ENCODE measurements at places on chromosomes 3 and 15.
A peak's percentile ranks its signal among the peaks of the same experiment; 100 is the strongest.

- DNase-seq, result no peak
Observed at GRCh38 chr3:36959821-36960220, 15.0 kb upstream of the TRANK1 start.

DNA sequence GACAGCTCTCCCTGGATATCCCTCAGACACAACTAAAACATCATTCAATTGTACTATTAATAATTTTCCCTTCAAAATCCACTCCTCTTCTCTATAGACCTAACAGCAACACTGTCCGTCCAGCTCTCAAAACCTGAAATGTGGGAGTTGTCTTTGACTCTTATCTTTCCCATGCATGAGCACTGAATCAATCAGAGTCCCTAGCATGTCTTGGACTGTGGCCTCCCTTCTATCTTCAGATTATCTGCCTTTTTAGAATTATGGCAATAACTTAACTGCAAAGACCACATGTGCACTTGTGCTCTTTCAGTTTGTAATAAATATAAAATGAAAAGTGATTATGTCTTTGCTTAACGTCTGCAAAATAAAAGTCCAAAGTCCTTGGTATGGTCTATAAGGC, 107.0 kb downstream of the UBE3A start:
- no peak for DNase-seq

DNA sequence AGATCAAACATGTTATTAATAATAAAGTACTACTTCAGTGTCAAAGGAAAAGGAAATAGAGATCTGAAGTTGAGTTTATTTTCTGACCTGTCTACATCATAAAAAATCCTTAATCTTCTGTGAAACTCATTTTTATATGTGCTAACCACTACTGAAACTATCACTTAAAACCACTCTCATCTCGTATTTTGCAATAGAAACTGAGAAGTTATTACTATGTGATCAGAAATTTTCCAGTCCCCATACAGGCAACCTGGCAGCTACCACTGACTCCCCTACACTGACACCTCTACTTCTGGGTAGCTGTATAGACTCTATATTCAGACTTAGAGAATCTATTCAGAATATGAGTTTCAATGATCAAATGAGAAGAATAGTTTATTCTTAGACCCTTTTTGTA, 8.3 kb downstream of the HDGFL3 start:
- DNase-seq, result no peak

- no peak for DNase-seq
Observed at GRCh38 chr3:185411133-185411532, 48.2 kb downstream of the MAP3K13 start.

DNA sequence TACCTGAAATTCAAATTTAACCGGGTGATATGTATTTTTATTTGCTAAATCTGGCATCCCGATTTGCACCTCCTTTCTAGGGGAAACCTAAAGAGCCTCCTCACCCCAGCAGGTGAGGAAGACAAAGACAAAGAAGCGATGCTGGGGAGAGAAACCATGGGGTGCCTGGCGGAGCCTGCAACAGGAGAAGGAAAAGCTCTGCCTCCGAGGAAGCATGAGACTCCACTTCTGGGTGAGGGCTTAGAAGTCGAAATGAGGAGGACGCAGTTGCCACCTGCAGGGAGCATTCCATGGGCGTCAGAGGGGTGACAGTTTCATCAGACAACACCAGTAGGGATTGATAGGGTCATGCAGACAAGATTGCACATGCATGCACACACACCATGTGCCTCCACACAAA, 30.5 kb upstream of the LYZL4 start:
- no peak for DNase-seq

- DNase-seq, result no peak
Observed at GRCh38 chr15:91050128-91050455, 27.7 kb upstream of the VPS33B start.

DNA sequence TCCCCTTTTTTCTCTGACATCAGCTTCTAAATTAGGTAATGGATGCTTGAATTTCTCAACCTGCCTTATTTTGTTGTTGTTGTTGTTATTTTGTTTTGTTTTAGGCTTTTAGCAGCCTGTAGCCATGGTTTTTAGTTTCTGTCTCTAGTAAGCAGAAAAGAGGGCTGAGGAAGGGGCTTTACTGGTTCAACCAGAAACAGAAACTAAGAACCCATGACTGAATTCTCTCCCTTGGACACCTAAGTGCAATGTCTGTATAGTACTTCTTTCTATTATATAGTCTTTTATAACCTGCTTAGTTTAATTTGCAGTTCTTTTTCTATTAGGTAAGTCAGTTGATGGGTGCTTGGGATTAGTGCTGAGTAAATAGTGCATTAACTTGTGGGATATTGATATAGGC, 129.0 kb downstream of the BBX start:
- no peak for DNase-seq

GRCh38 chr3:107432646-107433045, 55.4 kb downstream of the CCDC54 start:
- no peak for DNase-seq

GRCh38 chr3:128112357-128112968, 11.1 kb downstream of the RUVBL1 start:
- no peak for DNase-seq

DNA sequence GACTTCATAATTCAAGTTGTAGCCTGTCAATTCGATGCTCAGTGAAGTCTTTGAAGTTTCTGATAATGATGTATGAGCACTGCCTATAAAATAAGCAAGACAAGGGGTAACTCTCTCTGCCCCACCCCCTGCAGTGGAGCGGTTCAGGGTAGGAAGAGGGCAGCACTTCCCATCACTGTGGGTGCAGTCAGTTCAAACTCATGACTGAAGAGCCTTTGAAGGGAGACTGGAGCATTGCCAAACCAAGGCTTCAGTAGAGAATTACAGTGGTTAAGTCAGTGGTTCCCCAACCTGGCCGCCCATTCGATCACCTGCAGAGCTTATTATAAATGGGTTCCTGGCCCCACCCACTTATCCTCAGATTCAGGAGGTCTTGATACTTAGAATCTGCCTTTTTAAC, 190.6 kb downstream of the SHQ1 start:
- DNase-seq, result no peak

DNA sequence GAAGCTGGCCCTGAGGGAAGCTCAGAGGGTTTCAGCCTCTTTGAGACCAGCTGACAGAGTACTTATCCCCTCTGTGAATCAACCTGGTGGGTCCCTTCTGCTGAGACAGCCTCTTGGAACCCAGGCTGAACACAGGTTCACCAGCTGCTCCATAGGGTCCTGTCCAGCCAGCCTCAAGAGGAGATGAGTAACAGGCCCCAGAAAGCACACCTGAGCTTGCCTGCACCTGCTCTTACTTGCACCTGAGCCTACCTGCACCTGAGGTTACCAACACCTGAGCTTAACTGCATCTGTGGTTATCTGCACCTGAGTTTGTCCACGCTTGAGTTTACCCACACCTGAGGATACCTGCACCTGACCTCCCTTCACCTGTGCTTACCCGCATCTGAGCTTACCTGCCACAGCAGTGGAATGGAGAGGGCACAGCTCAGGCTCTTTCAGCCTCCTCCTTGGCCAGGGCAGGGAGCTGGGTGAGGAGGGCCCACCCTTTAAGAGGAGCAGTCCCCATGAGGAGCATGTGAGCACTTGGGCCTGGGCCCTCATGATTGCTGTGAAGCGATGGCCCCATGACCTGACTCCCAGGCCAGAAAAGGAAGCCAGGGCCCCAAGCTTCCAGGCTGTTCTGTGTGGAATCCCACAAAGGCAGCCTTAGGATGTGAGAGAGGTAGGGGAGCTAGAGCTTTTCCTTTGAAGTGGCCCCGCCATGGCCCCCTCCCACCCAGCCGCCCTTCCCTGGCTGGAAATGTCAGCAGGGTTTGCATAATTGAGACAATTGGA, at the start of gene TRPM1:
TRPM1 (minus strand) TSS at position 464 of the 777 bp plus-strand sequence. CDS start 20,370 bp downstream, outside the sequence.
- DNase-seq, result no peak

GRCh38 chr3:136932523-136932922, 25.3 kb upstream of the IL20RB start:
- no peak for DNase-seq

- no peak for DNase-seq
Observed at GRCh38 chr3:75262661-75263060, 401.5 kb upstream of the FRG2C start.

- DNase-seq, result no peak
Observed at GRCh38 chr15:73323956-73324355, 44.8 kb downstream of the HCN4 start.

DNA sequence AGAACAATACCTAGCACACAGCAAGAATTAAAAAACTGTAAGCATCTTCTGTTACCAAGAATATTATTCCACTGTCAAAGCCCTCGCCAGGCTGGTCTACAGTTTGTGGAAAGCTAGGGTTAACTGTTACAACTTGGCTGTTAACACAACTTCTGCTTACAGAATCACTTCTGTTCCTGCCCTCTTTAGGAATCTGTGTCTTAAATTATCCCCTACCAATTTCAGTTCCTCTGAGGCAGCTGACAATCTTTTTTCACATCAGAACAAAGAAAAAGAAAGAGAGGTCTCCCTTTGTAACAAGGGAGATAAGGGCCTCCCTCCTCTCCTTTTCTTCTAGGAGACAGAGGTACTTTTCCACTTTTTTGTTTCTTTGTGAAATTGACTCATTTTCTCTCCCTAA, 188.9 kb downstream of the FMN1 start:
- peak; percentile 13 for DNase-seq

DNA sequence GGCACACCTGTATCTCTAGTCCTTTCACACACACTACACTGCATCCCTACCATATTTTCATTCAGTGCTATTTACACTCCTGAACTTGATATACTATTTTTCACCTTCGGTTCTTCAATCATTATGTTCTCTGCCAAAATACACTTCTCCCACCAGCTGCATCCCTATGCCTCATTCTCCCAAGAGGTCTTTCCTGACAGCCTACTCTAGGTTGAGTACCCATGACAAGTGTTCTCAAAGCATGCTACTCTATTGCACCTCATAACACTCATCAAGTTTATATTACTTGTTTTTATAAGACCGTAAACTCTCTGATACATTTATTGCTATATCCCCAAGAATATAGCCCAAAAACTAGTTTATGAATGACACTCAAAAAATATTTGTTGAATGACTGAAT, 549.5 kb downstream of the PYDC2 start:
- DNase-seq, result no peak

GRCh38 chr3:89571707-89572106, 464.3 kb downstream of the EPHA3 start:
- DNase-seq, result no peak

DNA sequence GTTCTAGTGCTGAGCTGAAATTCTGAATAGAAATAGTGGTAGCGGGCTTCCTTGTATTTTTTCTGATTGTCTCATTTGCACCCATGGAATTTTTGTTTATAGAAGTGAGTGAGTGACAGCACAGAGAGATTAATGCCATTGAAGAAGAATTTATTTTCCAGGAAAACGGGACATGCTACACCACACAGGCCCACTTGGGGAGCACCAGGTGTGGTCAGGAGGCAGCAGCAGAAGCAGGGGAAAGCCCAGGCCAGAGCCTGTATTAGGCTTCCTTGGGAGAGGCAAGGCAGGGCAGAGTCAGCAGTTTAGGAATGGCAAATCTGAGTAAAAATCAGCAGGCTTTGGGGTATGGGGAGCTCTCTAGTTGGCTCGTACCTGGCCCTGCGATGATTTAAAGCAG, 88.4 kb upstream of the ATP11B start:
- DNase-seq, result no peak

DNA sequence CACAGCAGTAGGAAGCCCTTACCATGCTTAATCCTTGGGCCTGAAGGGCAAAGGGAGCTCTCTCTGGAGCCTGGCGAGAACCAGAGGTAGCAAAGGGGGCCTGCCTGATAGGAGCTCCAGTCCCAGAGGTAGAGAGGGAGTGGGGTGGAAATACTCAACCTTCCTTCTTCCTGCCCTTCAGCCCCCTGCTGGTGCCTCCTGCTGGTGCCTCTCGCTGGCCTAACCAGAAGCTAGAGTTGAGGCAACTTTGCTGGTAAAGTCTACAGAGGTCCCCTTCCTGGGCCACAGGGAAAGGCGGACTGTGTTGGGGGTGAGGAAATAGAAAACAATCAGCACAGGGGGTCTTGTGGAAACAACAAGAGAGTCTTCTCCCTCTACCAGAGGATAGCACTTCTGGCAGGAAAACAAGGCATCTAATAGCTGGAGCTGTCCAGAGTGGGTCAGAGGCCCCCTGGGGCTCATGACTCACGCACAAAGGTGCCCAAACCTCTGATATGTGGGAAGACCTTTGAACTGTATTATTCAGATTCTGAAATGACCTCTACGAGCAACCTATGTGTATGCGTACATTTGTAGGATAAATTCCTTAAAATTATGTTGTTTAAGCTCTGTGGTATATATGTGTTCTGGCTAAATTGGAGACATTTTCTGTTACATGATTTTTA, 133.9 kb downstream of the LRRC28 start:
- DNase-seq, result no peak

GRCh38 chr3:14827776-14828175, 9.0 kb downstream of the FGD5 start:
- DNase-seq, result no peak

- no peak for DNase-seq
Observed at GRCh38 chr3:188207941-188208515, 54.1 kb downstream of the LPP start.

DNA sequence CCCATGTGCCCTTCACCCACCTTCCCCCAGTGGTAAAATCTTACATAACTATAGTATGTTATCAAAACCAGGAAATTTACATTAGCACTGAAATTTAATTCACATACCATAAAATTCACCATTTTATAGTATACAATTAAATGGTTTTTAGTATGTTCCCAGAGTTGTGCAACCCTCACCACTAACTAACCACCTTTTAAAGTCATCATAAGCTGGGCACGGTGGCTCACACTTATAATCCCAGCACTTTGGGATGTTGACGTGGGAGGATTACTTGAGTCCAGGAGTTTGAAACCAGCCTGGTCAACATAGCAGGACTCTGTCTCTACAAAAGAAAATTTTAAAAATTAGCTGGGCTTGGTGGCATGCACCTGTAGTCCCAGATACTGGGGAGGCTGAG, 13.7 kb downstream of the FRMD5 start:
- no peak for DNase-seq

GRCh38 chr3:155676252-155676981, 68.5 kb downstream of the PLCH1 start:
- no peak for DNase-seq

GRCh38 chr3:132622148-132622547, 25.1 kb downstream of the ACKR4 start:
- DNase-seq, result no peak

DNA sequence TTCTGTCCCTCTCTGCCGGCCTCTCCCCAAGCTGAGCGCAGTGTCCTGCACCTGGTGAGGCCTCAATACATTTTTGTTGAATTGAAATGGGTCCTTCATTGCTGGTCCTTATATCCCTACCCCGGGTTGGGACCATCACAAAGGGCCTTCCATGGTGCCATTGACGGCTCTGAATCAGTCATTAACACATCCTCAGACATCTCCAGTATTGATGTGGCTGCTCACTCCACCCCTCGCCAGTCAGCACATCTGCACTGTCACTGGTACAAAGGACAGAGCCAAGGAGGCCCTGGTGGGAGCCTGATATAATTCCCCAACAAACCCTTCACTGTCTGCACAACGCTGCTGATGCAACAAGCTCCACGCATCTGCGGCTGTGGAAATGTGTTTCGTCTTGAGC, 191.6 kb upstream of the TOPAZ1 start:
- peak; percentile 66 for DNase-seq

GRCh38 chr3:13124631-13125030, 51.4 kb upstream of the IQSEC1 start:
- no peak for DNase-seq

Measured in putamen (tissue), 1 donor.